ENCODE measurements at places on chromosomes 7 and 10.

GRCh38 chr7:101543242-101543766 is 85.8 kb downstream of the MYL10 start:
- DNase-seq = no peak

DNA sequence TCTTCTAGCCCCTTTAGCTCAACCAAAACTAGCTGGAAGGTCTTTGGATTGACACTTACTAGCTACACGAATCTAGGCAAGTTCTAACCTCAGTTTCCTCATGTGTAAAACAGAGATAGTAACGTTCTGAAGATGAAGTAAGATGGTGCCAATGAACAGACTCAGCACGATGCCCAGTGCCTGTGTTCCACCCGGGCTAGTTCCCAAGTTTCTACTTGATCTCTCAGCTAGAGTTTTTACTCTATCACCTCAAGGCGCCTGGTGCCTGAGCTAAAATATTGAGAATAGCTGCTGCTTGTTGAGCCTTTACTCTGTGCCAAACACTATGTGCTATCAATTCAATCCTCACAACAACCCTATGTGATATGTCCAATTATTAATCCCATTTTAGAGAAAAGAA is 1.4 kb upstream of the PPP1R3C start:
- no peak for DNase-seq

DNA sequence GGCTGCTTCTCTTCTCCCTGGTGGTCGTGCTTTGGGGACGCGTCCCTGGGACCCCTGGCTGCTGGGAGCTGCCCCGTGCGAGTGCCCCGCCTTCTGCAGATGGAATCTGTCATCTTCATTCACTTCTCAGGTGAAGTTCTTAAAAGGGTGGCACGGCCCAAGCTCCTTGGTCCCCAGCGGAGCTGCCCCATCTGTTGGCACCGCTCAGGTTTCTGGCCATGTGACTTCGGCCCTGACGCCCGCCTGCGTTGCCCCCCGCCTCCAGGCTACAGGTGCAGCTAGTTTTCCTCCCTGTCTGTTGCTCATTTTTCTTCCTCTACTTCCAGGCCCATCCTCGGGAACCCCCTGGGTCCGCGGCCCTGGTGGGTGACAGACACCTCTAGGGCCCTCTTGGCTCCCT is 6.8 kb upstream of the NKX6-2 start:
- no peak for DNase-seq

DNA sequence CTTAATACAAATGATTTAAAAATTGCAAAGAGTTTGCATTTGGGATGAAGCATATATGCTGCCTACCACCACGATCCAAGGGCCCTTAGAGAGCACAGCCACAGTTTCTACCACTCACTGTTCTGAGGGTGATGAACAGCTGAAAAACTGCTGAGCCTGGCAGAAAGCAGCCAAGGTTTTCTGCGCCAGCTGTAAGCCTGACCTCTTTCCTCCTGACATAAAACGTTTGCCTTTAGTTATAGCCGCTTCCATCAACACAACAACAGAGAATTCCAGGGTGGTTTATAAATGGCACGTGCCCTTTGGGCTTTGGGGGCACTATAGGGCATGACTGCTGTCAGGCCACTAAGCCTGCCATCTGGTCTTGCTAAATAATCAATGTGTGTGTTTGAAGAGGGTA is 222.8 kb downstream of the RELN start:
- no peak for DNase-seq

- DNase-seq = no peak
Measured at GRCh38 chr7:69714886-69715576, 116.8 kb downstream of the AUTS2 start.

DNA sequence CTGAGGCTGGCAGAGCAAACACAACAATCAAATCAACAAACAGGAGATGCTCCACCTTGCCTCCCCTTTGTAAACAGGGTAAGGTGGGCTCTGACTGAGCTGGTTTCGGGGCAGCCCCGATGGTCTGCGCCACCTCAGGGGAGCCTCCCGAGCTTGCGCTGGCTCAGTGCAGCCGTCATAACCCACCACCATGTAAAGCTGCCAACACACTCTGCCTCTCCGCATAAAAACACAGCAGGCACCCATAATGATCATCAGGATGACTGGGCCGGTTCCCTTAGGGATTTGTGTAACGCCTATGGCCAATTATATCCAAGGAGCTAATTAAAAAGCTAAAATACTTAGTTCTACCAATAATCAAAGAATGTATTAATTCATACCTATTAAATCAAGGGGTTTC is 124.5 kb downstream of the PRPF18 start:
- DNase-seq = no peak

- DNase-seq = no peak
Measured at GRCh38 chr10:42959833-42960232, 117.0 kb upstream of the RET start.

DNA sequence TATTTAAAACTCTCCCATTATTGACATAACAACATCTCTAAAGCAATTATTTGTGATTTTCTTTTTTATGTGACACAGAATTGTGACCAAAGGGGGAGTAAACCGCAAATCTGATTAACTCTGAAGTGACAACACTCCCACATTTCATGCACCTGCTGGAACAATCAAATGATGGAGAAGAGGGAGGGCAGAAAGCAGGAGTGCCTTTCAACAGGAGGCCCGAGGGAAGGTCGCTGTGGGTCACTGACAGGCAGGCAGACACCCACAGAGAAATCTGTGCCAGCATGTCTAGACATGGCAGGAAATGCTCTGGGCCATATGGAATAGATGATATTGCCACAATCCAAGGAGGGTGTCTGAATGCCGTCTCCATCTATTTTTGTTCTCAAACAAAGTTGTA is 247.3 kb downstream of the DOCK4 start:
- DNase-seq = no peak

DNA sequence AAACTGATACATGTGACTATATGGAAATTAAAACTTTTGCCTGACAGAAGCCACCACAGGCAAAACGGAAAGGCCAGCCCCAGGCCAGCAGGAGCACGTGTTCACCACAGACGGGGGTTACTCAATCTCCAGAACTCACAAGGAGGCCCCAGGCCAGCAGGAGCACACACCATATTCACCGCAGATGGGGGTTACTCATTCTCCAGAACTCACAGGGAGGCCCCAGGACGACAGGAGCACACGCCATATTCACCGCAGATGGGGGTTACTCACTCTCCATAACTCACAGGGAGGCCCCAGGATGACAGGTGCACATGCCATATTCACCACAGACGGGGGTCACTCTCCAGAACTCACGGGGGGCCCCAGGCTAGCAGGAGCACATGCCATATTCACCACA is 61.5 kb downstream of the NKX6-2 start:
- DNase-seq = no peak

DNA sequence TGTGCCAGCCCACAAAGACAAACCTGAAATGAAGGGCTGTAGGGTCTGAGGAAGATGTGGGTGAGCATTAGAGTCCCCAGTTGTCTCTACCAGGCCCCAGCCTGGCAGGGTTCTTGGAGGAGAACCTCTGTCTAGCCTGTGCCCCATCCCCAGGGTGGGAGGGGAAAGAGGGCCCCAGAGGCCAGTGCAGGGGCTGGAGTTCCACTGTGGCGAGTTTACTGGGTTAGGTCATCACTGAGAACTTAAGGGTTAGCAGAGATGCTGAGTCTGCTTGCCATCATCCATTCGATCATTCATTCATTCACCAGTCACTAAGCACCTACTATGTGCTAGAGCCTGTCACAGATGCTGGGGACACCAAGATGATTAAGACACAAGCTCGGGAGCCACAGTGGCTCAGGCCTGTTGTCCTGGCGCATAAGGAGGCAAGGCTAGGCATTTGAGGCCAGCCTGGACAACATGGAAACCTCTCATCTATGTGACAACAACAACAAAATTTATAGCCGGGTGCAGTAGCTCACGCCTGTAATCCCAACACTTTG is 2.6 kb downstream of the ANKRD2 start:
- DNase-seq = no peak

GRCh38 chr7:137882806-137883205 is 36.0 kb upstream of the DGKI start:
- DNase-seq = no peak

DNA sequence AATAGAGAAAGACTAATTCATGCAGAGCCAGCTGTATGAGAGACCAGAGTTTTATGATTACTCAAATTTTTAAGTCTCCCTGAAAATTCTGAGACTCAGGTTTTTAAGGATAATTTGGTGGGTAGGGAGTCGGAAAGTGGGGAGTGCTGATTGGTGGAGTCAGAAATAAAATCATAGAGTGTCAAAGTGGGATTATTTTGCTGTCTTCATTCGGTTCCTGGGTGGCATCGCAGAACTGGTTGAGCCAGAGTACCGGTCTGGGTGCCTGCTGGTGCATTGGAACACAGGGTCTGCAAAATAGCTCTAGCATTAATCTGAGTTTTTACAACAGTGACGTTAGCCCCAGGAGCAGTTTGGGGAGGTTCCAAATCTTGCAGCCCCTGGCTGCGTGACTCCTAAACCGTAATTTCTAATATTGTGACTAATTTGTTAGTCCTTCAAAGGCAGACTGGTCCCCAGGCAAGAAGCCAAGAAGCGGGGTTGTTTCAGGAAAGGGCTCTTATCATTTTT is 32.4 kb downstream of the GPRIN2 start:
- no peak for DNase-seq

GRCh38 chr7:22858640-22859561 is 36.3 kb upstream of the TOMM7 start:
- no peak for DNase-seq

DNA sequence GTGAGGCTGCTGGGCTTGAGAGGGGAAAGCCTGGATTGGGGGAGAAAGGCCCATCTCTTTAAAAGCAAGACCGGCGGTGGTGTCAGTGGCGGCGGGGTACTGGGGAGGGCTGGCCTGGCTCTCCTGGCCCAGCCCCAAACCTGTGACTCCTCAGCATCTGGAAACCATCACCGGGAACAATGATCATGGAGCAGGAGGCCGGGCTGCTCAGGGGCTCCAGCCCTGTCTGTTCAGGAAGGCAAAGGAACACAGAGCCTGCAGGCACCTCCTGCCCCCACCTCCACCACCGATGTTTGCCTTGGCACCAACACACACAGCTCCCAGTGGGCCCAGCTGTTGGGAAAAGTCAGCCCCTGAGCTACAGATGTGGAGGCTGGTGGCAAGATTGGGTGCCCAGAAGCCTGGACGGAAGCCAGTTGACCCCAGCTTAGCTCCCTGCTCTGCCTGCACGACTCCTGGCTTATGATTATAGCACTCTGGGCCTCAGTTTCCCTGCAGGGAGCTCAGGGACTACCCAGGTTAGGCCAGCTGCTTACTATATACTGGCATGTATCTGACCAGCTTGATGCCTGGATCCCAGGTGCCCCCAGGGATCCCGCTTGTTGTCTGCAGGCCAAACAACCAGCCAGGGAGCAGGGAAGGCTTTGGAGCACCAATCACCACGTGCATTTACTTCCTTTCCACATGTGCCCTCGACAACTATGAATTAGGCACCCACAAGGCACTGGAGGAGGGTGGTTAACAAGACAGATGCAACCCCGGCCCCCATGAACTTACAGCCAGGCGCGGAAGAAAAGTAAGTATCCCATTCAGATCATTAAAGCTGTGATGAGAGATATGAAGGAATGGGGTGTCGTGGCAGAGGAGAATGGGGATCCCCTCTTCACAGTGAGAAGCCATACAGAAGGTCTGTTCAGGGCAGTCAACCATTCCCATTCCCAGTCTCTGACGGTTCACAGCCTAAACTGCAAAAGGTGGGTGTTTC is 37.3 kb downstream of the ZCCHC24 start:
- DNase-seq = no peak

DNA sequence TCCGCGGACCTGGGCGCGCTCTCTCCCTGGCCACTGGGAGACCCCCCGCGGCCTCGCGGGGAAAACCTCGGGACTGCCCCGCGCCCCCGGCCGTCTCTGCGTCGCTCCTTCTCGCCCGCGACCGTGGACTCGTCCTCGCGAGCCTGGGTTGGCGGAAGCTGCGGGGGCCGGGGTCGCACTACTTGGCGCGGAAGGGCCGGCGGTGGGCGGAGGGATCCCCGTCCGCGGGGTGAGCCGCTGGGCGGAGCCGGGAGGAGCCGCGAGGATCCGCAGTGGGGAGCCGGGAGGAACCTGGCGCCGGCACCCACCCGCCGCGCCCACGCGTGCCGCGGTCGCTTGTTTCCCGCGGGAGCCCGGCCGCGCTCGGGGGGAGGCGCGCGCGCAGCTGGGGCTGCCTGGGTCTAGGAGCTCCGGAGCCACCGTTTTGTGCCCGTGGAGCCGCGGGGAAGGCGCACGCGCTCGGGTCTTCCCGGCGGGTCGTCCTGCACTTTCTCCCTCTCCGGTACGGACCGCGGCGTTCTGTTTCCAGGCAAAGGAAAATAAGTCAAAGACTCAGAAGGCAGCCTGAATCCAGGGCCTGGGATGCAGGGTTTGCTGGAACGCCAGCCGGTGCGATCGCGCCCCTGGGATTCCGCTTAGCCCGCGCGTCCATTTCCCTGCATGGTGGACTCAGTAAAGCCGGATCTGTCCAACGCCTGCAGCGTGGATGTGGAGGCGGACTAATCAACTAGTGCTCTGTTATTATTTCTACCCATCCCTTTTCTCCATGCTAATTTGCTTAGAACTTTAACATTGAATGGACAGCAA is 28.7 kb upstream of the KMT2C start:
- DNase-seq = peak; percentile 81

GRCh38 chr7:27364344-27364758 is 121.7 kb downstream of the EVX1 start:
- no peak for DNase-seq

DNA sequence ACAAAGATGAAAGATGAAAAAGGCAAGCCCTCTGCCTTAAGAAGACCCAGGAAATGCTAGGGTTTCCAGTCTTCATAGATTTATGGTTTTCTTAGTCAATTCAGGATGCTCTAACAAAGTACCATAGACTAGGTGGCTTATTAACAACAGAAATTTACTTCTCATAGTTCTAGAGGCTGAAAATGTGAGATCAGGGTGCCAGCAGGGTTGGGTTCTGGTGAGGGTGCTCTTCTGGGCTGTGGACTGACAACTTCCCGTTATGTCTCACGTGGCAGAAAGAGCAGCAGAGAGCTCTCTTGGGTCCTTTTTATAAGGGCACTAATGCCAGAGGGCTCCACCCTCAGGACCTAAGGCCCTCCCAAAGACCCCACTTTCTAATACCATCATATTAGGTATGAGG is 23.7 kb downstream of the ELMO1 start:
- no peak for DNase-seq

GRCh38 chr10:131569851-131570715 is 258.6 kb upstream of the TCERG1L start:
- no peak for DNase-seq

- no peak for DNase-seq
Measured at GRCh38 chr10:71964743-71965515, 734 bp downstream of the CHST3 start.

DNA sequence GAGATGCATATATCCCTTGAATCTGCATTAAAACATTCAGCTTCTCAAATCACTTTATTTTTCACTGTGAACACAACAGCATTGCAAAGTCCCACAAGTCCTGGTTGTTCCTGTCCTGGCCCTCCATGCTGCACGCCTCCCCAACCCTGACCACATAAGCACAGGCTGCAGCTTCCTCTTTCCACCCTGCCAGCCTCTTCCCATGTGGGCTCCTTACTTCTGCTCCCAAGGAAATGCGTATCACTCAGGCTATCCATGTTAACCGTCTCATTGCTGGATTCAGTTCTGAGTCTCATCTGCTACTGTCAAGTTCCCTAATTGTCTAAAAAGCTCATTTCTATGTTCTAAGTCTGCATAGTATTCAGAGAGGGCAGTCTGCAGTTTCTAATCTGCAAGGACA is 89.7 kb upstream of the ZPBP start:
- DNase-seq = no peak

- no peak for DNase-seq
Measured at GRCh38 chr7:43196379-43196778, 83.9 kb downstream of the HECW1 start.

Measured in T-helper 2 cell treated with Interferon-gamma antibody and Interleukin-4, amounts not matched to agents 5 μg/mL and 100 μg/mL, for 36 hours (primary cell).